ENCODE measurements at places on chromosomes 12 and 14.

GRCh38 chr14:68376067-68376779, 416.6 kb downstream of the ZFP36L1 start:
- peak; percentile 60 for DNase-seq

GRCh38 chr12:67788118-67788517, 139.6 kb downstream of the DYRK2 start:
- DNase-seq: no peak

GRCh38 chr14:89956661-89957009, 908 bp downstream of the TDP1 start:
- DNase-seq: no peak

DNA sequence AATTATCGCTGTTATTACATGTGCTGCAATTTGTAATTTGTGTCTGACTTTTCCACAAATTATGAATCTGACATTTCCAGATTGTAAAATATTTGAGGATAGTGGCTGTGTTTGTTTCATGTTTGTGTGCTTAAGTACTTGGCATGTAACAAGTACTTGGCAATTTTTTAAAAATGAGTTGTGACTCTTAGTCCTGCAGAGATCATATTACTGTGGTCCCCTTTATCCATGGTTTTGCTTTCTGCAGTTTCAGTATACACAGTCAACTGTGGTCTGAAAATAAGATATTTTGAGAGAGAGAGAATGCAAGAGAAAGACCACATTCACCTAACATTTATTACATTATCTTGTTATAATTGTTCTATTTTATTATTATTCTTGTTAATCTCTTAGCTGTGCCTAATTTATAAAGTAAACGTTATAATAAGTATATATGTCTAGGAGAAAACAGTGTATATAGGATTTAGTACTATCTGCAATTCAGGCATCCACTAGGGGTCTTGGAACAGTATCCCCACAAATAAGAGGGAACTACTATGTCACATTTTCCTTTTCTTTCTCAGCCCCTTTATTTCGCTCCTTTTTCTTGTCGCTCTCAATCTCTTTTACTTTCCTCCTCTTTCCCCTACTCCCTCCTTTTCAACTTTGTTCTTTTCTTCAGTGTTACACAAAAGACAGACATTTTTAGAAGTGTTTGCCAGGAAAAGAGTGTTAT, 176.1 kb downstream of the FUT8 start:
- peak; percentile 28 for DNase-seq

DNA sequence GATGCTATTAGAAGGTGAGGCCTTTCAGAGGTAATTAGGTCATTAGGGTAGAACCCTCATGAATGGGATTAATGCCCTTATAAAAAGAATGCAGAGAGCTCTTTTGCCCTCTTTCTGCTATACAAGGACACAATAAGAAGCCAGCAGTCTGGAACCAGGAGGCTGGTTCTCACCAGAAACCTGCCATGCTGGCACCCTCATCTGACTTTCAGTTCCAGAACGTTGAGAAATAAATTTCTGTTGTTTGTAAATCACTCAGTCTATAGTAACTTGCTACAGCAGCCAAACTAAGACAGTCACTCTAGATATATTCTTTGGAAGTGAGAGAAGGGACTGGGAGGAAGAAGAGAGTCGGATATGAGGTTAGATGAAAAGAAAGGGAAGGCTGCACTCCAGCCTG, 125.0 kb upstream of the MYF6 start:
- DNase-seq: no peak

- DNase-seq: no peak
Measured at GRCh38 chr14:99803106-99803775, 10.0 kb downstream of the EML1 start.

All from fibroblast of the aortic adventitia (primary cell).